NCI-H69 (cell line): ENCODE measurements at places on chromosomes 7 and 10.

DNA sequence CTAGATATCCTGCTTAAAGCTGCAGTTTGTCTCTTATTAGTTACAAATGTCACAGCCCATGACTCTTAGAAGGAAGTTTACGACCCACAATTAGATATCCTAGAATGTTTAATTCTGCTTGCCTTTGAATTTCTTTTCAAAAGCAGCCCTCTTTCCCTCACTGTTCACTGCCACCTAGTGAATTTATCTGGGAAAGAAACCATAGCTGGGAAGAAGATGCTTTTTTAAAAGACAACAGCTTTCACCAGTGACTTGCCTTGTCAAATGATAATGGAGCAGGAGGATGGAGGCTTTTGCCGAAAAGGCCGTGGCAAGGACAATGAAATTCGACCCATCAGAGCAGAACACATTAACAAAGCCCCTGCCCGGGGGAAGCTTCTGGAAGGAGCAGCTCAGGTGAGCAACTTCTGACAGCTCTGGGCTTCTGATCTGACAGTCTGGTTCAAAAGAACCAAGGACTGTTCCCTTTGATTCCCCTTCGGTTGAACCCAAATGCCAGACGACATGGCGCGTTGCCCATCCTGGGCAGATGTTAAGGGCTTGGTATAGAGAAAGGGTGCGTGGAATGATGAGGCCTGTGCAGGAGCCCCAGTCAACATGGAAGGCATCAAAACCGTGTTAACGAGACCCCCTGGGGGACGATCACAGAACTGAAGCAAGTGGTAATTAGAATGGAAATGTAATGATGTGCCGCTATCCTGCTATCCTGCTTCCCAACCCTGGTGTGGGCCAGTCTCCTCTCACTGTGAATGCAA lies 236.8 kb downstream of the FRMD4A start:
- DNase-seq: peak; percentile 87

GRCh38 chr7:114959931-114960330 lies 38.0 kb downstream of the MDFIC start:
- no peak for DNase-seq

GRCh38 chr7:78020874-78021249 lies 222.3 kb downstream of the PHTF2 start:
- peak; percentile 61 for DNase-seq

- no peak for DNase-seq
Measured at GRCh38 chr10:8998751-8999150, 944.3 kb downstream of the GATA3 start.

- peak; percentile 11 for DNase-seq
Measured at GRCh38 chr10:78798976-78799730, 269.6 kb upstream of the ZMIZ1 start.

DNA sequence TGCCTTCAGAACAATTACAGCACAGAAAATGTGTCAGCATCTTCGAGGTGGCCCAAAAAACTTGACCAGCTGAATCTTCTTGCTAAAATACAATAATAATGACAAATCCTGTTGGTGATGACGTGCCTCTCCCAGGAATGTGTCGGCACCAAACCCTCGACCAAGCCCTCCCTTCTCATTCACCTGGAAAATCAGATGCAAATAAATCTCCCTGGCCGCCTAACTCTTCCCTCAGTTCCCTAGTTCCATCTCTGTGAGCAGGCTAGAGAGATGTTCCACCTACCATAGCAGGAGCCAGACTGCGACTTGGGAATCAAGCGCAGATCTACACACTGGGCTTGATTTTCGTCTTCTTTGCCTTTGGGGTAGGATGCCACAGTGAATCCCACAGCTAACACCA lies 4.1 kb downstream of the PRSS1 start:
- DNase-seq: no peak
